Stimulated activated CD4-positive, alpha-beta T cell treated with anti-CD3 and anti-CD28 coated beads, Interleukin-1b, Interleukin-23, amount 100 ng/mL, for 1 hour (primary cell): ENCODE measurements at places on chromosomes 13 and 19.

DNA sequence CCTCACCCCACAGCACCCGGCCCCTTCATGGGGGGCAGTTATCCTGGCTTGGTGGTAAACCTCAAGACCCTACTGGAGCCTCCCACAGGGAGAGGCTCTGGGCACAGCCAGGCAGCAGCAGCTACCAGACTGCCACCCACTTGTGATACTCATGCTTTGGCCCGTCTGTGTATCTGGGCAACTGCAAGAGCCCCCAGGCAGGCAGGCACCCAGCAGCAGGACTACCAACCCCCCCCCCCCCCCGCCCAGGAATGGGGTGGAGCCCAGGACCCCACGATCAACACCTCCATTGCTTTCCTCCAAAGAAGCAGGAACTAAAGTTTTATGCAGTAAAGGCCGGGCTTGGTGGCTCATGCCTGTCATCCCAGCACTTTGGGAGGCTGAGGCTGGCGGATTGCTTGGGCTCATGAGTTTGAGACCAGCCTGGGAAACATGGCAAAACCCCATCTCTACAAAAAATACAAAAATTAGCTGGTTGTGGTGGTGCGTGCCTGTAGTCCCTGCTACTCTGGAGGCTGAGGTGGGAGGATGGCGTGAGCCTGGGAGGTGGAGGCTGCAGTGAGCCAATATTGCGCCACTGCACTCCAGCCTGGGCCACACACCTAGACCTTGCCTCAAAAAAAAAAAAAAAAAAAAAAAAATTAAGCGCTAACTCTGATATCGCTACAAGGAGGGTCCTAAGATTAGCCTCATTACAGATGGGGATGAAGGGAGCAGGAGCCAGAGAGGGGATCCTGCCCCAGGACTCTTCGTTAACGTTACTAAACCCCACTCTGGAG is 1.1 kb upstream of the LYL1 start:
- DNase-seq, result no peak

- no peak for DNase-seq
Measured at GRCh38 chr13:44523146-44524015, 52.7 kb downstream of the TSC22D1 start.

- no peak for DNase-seq
Measured at GRCh38 chr13:114108141-114108761, 24.2 kb downstream of the RASA3 start.

DNA sequence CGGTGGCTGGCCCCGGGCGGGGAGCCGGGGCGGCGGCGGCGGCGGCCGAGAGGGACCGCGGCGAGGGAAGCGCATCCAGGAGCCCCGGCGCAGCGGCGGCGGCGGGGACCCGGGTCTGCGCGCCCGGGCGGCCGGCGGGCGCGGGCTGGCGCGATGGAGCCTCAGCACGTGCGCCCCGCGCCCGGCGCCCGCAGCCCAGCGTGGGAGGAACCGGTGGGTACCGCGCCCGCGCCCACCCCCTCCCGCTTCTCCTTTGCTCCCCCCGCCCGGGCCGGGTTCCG is 7.8 kb upstream of the DGKH start:
- DNase-seq, result no peak

DNA sequence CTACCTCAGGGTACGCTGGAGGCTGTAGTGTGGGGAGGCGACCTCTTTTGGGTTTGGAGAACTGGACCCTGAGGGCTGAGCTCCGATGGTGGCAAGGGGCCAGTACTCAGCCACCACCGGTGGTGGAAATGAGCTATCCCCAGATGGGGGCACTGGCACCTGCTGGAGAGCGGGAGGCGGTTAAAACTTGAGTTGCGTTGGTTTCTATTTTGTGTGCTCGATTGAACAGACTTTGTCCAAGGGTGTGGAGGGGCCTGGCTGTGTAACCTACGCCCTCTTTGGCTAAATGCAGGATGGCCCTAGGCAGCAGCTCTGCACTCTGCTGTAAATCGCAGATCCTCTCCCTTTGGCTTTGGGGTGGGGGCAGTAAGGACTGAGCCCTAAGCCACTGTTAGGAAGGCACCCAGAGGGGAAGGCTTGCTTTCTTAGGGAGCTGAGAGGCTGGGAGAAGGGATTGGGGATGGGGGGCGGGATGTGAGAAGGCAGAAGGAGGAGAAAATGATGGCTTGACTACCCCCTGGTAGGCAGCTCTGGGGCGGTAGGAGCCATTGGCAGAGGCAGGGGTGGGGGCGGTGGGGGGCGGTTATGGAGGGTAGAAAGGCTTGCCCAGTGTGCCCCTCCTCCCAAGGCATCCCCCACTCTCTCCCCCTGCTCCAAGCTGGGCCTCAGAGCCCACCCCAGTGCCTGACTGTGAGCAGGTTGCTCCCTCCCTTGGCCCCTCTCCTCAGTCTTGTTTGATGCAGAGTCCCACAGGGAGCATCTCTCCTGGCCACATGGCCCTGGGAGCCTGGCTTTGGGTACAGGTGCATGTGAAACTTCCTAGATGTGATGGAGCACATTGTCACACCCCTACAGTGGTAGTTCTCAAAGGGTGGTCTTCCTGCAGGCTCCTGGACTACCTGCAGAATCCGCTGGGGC is 5.0 kb downstream of the VSTM2B start:
- DNase-seq, result no peak

DNA sequence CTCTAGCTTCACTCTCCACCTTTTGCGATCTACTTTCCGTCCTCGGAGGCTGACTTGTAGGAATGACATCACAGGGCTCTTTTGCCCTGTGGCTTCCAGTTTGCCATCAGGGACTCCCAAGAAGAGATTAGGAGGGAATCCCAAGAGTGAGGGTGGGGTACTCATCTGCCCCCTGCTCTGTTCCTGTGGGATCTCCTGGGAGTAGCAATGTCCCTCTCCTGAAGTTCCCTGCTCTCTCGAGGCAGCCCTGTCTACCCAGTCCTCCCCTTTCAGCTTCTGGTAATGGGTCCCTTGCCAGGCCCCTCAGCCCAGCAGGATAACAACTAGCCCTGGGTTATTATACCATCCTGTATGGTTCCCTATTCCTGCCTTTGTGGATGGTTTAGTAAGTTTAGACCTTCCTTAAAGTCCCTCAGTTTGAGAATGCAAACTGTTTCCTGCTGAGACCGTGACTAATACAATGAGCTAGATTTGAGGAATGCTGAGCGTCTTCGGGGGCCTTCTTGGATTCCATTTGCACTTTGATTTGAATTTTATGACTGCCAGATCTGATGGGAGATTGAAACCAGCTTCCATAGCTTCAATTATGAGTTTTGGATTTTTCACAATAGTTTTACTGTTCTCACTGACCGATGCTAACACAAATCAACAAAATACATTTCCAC is 73.7 kb upstream of the IPO5 start:
- no peak for DNase-seq

GRCh38 chr19:45792470-45793177 is at the start of gene DMWD:
TSS of gene DMWD (minus strand) at chr19:45792845. CDS start at chr19:45792756, 89 bp downstream.
- peak; percentile 98 for DNase-seq

- no peak for DNase-seq
Measured at GRCh38 chr13:27878274-27878673, 41.5 kb upstream of the PDX1 start.

- DNase-seq, result no peak
Measured at GRCh38 chr19:10226376-10227025, 4.6 kb downstream of the S1PR2 start.

DNA sequence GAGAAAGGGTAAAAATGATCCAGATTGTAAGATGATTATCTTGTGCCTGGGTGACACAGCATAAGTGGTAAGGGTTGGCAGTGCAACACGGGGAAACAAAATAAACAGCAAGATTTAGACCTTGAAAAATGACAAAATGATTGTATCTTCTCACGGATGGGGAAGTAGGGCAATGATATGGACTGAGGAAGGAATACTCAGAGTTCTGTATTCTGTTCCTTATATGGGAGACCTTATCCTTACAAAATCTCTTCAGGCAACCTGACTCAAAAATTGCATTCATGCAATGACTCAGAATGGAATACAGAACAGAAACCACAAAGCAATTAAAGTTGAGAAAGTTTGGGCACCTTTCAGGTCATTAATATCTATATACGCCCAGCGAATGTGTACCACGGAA is 149.0 kb downstream of the HS6ST3 start:
- no peak for DNase-seq

DNA sequence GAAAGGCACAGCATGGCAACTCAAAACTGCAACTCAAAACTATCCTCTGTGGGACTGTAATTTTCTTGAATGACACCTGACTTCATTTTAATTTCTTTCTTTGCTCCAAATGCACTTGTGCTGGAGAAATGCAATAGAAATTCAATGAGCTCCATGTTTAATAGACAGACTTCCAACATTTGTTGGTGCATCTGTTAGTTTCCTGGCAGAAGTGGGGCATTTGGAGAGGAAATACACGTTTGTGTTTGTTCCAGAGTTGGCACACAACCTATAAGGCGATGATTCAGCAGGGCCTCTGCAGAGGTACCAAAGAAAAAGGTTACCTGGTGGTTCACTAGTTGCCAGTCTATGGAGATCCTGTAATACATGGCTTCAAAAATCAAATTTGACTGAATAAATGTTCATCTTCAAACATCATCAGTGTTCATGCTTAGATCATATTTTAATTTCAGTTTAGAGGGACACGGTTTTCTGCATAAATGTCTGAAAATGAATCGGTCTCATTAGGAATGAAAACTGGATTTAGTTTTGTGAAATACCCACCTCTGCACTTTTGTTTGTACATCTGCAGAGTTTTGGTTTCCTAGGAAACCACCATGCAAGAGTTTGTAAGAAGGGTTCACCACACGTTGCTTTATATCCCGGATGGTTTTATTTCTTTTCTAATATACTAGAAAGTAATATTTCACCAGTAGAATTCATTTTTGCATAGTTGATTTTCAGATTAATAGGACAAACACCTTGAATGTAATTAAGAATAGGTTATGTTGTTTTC is 21.8 kb upstream of the OBI1 start:
- DNase-seq, result no peak

- DNase-seq, result no peak
Measured at GRCh38 chr13:33483471-33483870, 197.9 kb upstream of the STARD13 start.

DNA sequence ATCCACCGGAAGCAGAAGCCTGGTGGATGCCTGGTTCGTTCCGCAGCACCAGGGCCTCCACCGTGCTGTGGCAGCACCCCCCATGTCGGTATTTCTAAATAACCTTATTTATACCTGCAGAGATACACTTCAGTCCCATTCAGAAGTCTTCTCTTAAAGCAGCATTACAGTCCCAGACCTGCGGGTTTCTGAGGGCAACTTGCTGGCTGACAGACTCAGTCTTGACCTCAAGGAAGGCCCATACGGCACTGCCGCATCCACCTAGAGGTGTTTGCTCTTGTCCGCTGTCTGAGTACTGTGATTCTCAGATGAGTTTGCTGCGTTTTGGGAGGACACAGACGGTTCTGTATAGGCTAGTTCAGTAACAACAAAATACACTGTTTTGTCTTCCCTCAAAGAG is 16.9 kb upstream of the TEX29 start:
- DNase-seq, result no peak

DNA sequence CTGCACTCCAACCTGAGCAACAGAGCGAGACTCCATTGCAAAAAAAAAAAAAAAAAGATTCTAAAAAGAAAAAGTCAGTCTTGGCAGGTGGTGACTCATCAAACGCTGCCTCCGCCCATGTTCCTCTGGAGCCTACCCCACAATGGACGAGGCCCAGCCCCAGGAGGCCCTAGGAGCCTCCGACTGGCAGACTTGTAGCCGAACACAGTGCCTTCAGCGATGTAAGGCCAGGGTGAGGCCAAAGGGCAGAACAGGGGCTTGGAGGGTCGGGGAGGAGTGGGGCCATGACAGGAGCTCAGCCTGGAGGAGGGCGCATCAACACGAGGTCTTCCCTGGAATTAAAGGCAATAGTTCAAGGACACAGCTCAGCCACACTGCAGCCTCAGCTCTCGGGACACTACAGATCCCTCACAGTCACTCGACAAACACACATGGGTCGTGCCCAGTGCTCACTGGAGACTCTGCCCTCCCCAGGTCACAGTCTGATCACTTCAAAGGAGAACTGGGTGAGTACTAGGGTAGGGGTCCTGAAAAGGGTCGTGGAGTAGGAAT is 5.1 kb downstream of the USE1 start:
- no peak for DNase-seq

DNA sequence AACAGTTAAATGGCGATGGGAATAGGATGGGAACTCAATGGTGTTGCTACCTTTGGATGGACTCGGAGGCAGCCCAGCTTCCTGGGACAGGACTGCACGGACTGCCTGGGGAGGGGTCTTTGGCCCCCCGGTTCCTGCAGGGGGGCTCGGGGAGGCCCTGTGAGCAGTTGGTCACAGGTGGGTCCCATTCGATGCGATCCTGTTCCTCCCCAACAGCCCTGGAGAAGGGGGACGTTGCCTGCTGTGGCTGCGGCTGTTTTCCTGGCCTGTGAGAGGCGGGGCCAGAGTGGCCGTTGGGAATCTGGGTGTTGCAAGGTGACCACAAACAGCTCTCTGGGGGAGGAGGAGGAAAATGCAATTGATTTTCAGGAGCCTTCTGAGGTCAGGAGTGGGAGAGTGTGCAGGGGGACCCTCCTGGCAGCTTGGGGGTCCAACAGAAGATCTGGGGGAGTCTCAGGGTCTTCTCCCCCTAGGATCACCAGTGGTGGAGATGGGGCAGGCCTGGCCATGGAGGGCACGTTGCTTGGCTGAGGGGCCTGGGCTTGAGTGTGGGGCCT is 1.9 kb upstream of the PLPPR3 start:
- no peak for DNase-seq

DNA sequence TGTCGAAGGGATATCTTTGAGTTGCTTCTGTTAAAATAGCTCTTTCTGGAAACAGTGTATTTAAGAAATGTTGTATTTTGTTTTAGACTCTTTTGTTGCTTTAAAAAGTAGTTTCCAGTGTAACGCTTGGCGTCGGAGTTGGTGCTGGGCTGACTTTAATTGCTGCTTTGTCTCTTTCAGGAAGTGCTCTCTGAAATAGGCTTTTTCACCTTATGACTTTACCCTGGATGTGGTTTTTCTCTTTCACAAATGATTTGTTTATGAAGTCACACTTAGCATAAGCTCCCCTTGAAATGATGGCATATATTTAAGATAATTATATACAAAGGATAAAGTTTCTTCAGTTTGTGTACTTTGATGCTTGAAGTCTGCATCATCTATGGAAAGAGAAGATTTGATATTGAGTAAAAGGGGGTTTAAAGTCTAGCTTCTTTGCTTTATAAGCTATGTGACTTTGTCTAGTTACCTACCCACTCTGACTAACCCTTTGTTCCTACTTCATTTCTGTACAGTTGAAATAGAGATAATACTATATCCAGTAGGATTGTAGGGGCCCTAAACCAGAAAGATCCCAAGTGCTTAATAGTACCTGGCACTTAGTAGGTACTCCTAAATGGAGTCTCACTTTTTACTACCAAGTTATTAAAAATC is at the start of gene GPR18:
Gene GPR18, minus strand, starts transcription at position 170 of the 651 bp plus-strand sequence. CDS start 2,507 bp downstream, outside the sequence.
- DNase-seq, result no peak
